ENCODE measurements at places on chromosomes 16 and 17.

DNA sequence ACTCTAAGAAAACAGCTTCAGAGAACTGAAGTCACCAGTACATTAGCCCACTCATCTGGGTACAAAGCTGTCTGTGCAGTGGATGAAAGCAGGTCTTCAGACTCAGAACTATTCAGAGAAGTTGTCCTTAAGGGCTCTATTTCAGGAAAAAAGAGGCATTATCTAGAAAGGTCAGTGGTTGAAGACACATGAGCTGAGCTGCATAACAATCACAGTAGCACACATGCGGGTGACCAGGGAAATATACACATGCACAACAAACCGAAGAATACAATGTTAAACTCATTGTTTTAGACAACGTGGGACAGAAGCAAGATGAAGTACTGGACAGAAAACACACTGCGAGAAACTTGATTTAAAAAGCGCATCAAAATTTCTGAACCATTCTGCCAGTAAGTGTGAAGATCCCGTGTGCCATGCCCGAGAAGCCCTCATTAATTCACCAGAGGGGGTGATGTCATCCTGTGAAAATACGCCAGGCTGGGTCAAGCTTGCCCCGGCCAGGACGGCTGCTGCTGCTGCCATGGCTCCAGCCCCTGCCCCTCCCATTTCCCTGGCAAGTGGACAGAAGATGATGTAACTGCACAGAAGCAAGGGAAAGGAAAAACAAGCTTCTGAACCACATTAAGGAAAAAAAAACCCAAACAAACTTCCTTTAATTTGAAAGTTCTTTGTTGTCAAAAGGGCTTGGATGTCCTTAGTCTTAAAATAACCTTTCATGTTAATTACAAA lies 10.1 kb downstream of the DYNC1LI2 start:
- no peak for DNase-seq

- no peak for DNase-seq
These were observed 4.3 kb downstream of the CDIP1 start for GRCh38 chr16:4534151-4534790.

GRCh38 chr16:54194334-54194743 lies 92.2 kb downstream of the IRX3 start:
- no peak for DNase-seq

GRCh38 chr17:16178836-16179235 lies 36.5 kb downstream of the NCOR1 start:
- DNase-seq = no peak

DNA sequence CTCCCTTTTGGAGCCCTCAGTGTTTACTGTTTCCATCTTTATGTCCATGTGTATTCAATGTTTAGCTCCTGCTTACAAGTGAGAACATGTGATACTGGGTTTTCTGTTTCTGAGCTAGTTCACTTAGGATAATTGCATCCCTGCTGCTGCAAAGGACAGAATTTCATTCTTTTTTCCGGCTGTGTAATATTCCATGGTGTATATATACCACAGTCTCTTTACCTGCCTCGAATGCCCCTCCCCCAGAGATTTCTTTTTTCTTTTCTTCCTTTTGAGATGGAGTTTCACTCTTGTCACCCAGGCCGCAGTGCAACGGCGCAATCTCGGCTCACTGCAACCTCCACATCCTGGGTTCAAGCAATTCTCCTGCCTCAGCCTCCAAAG lies 60.9 kb downstream of the RMI2 start:
- DNase-seq = no peak

DNA sequence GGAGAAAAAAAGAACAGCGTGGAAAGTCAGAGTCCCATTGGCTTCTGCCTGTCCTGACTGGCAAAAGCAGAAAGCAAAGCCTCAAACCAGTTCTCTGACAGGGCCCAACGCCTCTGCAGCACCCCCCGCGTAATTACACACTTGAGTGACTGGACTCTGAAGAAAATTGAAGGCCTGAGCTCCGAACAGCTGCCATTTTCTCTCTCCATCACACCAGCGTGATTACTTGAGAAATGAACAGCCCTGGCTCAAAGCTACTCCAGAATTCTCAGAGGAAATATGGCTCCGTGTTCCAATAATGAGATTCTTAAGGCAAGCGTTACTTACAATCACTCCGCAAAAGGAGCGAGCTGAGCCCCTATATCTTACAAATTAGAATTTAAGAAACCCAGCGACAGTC lies 142.7 kb upstream of the C17orf78 start:
- no peak for DNase-seq

DNA sequence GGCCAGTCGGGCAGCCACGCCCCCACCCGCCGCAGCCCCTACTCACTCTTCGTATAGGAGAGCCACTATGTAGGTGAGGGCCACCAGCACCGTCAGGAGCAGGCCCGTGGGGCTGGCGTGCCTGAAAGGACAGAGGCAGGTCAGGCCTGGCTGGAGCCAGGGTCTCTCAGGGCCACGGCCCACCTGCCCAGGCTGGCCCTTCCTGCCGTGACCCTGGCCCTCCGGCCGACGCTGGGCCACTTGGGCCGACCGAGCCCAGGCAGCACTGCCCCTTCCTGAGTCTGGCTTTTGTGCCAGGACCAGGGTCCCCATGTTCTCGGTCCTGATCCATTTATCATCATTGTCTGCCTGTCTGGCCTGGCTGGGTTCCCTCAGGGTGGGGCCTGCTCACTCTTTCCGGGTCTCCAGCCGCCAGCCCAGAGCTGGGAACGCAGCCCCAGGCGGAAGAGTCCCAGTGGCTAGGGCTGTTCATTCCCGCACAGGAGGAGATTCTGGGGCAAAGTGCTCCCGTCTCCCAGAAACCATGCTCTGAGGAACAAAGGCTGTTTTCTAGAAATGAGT lies 10.1 kb upstream of the RASD1 start:
- DNase-seq = no peak

DNA sequence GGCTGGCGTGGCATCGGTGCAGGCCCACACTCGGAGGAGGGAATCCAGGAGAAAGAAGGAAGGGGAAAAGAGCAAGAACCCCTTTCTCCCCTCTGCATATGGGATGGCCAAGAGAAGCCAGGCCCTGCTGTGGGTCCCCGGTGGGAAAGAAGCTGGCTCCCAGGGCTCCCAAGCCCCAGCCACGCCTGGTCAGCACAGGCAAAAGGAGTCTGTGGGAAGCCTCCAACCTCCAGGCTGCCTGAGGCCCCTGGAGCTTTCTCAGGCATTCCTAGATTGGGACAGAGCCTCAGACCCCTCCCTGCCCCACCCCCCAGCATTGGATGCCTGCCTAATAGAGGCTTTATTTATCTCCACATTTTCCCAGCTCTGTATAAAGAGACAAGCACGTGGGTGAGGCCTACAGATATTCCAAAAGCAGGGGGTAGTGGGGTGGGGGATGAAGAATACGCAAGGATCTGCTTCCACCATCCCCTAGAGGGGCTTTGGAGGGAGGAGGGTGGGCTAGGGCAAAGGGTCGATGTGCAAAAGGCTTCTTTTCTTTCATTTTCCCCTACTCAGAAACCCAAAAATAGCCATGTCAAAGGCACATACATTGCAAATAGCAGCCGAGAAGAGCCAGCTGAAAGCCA lies 56.4 kb downstream of the MPRIP start:
- no peak for DNase-seq

- no peak for DNase-seq
These were observed 23.3 kb downstream of the SHISA6 start for GRCh38 chr17:11264183-11264871.

DNA sequence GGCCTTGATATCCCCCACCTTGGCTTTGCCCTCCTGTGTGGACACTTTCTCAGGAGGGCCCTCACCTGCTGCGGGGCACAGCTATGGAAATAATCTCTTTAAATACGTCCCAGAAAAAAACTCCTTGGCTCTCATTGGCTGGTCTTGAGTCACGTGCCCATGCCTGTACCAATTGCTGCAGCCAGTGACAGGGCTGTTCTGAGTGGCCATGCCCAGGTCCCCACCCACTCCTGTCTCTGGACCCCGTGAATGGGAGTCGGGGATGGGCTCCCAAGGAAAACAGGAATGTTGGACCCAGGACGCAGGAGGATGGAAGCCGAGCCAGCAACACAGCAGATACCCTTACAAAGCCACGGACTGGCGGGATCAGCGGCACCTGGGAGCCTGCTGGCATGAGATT lies 53.1 kb upstream of the CDR2 start:
- DNase-seq = no peak

DNA sequence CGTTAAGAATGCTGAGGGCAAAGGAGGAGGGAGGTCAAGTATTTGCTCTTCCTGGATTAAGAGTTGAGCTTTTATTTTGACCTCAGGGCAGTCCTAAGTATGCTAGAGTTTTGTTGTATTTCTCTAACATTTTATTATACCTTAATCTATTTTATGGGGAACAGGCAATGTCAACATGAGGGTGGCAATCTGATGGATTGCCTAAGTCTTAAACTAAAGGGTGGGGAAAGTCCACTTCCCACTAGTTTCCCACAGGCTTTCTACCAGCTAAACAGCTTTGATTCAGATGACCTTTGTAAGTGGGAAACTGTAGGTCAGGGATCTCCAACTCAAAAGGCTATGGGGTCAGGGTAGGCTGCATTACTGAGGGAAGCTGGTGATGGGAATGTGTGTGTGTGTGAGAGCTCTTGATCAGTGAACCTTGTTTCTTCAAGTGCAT lies 24.9 kb downstream of the HSD17B2 start:
- DNase-seq = no peak

GRCh38 chr16:50815382-50815781 lies 73.5 kb downstream of the CYLD start:
- no peak for DNase-seq

GRCh38 chr17:78973792-78974520 lies 5.8 kb downstream of the LGALS3BP start:
- no peak for DNase-seq

- no peak for DNase-seq
These were observed 8.6 kb downstream of the HIC1 start for GRCh38 chr17:2063261-2064146.

DNA sequence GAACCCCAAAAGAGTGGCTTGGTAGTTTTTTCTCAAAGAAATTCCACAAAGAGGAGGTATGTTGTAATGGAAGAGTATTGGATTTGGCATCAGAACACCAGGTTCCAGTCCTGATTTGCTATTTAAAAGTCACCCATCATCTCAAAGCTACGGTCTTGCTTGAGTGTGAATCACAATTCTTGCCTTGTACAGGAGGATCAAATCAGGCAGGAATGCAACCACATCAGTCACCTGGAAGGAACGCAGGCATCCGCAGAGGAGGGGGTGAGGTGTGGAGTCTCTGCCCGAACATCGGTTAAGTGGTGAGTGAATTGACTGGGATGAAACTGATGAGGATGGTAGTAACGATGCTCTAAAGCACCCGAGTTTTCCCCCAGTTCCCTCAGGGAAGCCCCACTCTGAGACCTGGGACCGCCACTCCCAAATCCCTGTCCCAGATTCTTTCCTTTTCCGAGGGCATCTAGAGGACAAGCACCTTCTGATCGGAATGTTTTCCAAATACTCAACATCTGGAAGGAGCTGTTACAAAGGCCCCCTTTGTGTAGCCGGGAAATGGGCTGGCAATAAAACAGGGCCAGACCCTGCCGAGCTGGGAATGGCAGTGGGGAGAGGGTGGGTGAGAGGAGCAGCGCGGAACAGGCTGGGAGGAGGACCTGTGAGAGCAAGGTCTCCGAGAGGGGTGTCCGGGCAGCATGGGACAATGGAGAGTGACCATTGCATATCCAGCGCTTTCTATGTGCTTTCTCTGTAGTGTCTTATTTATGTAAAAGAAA lies 469.6 kb downstream of the SLC39A11 start:
- DNase-seq = no peak

- no peak for DNase-seq
These were observed 68.9 kb upstream of the SDK2 start for GRCh38 chr17:73713136-73713535.

GRCh38 chr16:27781981-27782880 lies 232.3 kb downstream of the KATNIP start:
- no peak for DNase-seq

GRCh38 chr16:13936155-13936554 lies 16.2 kb downstream of the ERCC4 start:
- DNase-seq = no peak

GRCh38 chr16:19458722-19459379 lies 41.2 kb downstream of the TMC5 start:
- DNase-seq = no peak

DNA sequence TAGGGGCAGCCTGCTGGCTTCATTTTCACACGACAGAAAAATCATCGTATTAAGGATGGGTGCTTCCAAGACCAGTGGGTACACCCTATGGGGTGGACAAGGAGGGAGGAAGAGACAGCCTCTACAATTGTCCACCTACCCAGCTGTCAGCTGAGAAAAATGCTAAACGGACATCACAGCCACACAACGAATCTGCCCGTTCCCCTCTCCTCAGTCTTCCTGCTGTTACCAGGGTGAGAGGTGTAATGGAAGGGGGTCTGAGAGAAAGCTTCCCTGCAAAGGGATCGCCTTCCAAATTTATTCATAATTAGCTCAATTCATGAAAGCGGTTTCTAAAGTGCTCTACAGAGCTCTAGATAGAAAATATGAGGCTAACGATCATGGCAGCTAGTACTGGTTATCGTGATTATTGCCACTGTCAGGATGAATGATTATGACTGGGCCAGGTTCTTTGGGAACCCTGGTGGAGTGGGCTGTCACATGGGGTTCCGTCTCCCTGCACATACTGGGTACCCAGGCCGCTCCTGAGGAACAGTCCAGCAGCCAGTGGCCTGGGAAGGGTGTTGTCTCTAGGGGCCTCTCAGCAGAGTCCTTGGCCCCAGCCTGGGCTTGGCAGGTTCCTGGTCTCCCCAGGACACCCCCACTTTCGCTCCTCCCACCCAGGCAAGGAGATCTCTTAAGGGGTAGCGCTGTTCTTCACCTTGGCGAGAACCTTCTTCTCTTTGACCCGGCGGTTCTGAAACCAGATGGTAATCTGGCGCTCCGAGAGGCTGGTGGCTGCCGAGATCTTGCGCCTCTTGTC lies 2.2 kb downstream of the HOXB13 start:
- DNase-seq = no peak

GRCh38 chr16:1533443-1533951 lies at the start of gene TMEM204:
Gene TMEM204, plus strand, starts transcription at chr16:1533666. Its CDS starts 610 bp downstream, at chr16:1534276.
- DNase-seq = no peak

GRCh38 chr16:57049678-57050077 lies 42.7 kb upstream of the CPNE2 start:
- DNase-seq = no peak

- DNase-seq = no peak
These were observed 69.9 kb downstream of the ABR start for GRCh38 chr17:1109606-1110540.

DNA sequence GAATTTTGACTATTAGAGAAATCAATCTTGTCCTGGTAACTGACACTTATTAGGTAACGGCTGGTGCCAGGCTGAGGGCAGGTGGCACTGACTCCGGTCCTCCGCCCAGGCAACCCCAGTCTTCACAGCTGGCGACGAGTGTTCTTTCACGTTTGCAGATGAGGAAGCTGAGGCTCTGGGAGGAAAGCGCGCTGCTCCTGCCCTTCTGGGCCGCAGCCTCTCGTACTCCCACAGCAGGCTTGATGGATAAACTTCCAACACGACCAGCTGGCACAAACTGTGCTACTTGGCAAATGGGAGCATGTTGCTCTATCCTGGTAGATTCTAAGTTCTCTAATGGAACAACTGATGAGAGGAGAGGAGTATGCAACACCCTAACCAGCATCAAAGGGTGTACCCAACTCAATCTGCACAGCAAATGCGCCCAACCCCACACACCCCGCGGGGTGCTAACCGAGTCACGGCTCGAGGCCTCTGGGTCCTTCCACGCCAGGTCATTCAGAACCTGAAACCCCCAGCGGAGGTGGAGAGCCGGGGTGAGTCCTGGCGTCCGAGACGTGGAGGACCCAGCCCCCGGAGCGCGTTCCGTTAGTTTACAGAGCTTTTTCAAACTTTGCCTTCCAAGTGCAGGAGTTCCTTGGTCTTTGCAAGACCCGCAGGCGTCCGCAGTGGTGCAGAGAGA lies 477 bp upstream of the SLC47A1 start:
- DNase-seq = no peak

- no peak for DNase-seq
These were observed 23.0 kb downstream of the SMTNL2 start for GRCh38 chr17:4607261-4607741.

GRCh38 chr16:65679785-65680184 lies 557.9 kb upstream of the CDH11 start:
- DNase-seq = no peak
